Right atrium auricular region (tissue), 2 donors: ENCODE measurements at places on chromosomes 5 and 9. TPM values are rescaled to one million over a fixed set of nuclear protein-coding genes. Genes with fewer than 3 reads are reported as not detected.

GRCh38 chr5:54086191-54086590 lies 224.2 kb downstream of the ARL15 start:
- DNase-seq, result no peak

GRCh38 chr9:87267251-87268070 lies 230.2 kb upstream of the DAPK1 start:
- DNase-seq, result peak; percentile 74

DNA sequence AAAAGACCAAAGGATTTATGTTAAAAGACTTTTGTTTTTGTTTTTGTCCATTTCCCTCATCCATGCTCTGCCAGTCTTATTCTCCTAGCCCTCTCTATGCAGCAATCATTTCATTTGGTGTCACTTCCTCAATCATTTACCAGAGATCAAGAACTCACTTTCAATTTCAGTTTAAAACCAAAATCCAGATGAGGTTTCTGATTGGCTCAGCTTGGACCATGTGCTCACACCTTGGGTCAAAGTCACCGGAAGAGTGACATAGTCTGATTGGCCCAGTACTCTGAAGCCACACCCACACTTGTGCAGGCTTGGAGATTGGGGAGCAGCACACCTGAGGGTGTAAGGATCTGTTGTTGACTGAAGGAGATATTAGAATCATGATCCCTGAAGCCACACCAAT lies 79.6 kb downstream of the TLR4 start:
- no peak for DNase-seq

The PCDHGA3 gene
- 7.0 TPM for total RNA-seq

The PIP5K1B gene
- 44.8 TPM for total RNA-seq

The SLC1A3 gene
- 50.9 TPM for total RNA-seq
